ENCODE measurements at places on chromosomes 2 and 18.

DNA sequence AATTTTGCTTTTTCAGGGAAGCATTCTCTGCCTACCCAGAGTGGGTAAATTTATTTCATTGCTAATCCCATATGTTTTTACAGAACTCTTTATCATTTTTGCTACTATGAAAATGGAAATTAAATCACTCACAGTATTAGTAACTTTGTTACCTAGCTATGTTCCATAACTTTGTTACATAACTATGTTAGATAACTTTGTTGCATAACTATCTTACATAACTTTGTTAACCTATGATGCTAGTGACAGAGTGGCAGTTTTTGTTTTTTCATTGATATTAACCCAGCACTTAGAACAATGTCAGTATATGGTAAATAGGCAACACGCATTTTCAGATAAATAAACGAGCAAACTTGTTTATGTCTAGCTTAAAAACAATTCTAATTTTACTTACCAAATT, 286.6 kb downstream of the LRP1B start:
- no peak for DNase-seq

- DNase-seq: no peak
Measured at GRCh38 chr2:223262946-223263345, 211.0 kb downstream of the KCNE4 start.

DNA sequence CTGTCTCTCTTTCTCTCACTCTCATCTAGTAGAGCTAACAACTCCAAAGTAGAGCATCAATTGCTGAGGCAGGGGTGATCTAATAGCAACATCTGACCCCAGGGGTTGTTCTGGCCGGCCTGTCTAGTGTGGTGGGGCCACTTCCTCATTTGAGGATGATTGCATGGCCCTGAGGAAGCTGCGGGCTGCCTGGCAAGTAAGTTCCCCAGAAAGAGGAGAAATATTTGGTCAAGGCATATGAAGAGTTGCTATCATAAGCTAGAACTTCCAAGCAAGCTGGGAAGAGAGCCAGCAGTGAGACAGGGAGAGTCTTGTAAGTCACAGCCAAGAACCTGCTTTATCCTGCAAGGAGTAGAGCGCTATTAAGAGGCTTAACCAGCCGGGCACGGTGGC, 50.8 kb upstream of the TMEM87B start:
- peak; percentile 75 for DNase-seq

GRCh38 chr18:36302676-36303075, 5.2 kb downstream of the FHOD3 start:
- DNase-seq: no peak

- DNase-seq: no peak
Measured at GRCh38 chr2:181566334-181567032, 90.4 kb downstream of the CERKL start.

DNA sequence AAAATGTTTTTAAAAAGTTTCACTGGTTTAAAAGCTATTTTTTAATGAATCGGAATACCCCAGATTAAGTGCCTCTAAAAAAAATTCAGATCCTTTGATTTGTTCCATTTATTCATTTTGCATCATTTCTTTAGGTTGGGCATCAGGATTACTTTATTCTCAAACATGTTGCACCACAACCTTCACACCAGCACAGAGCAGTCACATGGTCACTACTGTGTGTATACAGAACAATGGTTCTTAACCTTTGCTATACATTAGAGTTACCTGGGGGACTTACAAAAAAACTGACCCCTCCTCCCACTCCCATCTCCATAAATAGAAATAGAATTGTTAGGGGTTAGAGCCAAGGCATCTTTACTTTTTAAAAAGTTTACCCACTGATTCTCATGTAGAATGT, 218.2 kb downstream of the AGPS start:
- no peak for DNase-seq

DNA sequence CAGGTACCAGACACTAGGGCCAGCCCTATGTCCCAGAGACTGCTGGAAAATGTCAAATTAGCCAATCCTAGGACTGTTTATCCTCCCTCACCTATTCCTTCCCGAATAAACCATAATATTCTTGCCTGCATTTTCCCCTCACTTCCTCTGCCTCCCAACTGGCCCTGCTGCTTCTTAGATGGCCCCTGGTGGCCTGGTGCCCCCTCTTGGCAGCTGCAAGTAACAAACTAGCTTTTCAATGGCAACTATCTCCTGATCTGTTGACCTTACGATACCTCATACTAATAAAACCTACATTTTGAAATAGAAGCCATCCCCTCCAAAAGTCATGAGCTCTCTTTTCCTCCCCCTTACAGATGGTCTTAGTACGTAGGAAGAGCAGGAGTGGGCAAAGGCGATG, 132.0 kb downstream of the ALPK2 start:
- no peak for DNase-seq

GRCh38 chr2:230473378-230473777, 57.4 kb downstream of the SP100 start:
- DNase-seq: no peak

- DNase-seq: no peak
Measured at GRCh38 chr2:47109007-47109375, 46.1 kb downstream of the STPG4 start.

GRCh38 chr2:73832930-73833329, 4.2 kb downstream of the STAMBP start:
- no peak for DNase-seq

DNA sequence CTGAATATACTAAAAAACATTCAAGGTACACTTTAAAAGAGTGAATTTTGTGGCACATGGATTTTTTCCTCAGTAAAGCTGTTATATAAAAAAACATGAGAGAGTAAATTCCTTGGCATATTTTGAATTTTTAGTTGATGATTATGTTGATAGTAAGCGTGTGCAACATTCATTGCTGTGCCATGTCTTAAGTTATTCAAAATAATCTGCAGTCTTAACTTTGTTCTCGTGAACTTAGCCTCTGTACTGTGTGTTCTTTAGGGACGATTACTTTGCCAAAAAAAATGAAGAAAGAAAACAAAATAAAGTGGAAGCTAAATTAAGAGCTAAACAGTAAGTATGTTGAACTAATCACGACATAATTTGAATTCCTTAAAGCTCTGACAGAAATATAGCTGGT, 9.6 kb downstream of the SSB start:
- no peak for DNase-seq

- peak; percentile 23 for DNase-seq
Measured at GRCh38 chr2:110674620-110675555, 3.0 kb downstream of the BUB1 start.

GRCh38 chr2:31256611-31257382, 22.8 kb downstream of the EHD3 start:
- no peak for DNase-seq

DNA sequence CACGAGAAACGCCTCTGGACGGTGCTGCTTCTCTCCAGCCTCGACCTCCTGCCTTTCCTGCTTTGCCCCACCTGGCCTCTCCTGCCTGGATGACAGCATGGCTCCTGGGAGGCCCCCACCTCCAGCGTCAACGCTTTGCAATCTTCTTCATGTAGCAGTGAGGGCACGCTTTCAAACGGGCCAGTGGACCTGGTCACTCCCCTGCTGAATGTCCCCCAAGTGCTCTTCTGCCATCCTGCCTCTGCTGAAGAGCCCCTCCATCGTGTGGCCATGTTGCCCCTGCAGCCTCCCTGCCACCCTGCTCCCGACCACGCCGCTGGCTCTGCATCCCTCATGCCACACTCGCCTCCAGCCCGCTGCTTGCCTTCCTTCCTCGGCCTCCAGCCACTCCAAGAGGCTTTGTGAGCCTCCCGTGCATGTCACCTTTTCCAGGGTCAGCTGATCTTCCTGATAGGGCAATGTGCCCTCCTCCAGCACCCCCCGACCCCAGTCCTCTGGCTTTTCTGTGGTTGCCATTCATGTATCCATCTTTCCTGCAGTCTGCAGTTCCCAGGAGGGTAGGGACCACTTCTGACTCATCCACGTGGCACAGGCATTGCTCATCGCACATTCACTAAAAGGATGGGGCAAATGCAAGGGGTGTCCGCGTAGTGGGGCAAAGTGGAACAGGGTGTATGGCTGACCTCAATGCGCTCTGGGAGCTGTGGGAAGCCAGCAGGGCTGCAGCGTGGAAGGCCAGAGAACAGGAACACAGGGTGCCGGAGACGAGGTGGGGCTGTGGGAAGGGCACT, 268.8 kb downstream of the TWIST2 start:
- no peak for DNase-seq

DNA sequence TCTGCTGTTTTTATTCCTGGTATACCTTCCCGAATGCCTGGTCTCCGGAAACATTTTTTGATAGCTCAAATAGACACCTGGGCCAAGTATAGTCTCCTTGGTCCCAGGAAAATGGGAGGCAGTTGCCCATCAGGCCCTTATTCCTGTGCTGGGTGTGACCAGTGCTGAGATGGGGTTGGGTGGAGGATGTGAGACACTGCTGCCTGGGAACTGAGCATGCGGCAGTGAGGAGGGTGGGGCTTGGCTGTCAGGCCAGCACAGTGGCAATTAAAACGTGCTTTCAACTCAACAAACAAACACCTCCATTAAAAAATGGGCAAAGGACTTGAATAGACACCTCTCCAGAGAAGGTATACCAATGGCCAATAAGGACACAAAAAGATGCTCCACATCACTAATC, 12.5 kb downstream of the KLHL29 start:
- no peak for DNase-seq

DNA sequence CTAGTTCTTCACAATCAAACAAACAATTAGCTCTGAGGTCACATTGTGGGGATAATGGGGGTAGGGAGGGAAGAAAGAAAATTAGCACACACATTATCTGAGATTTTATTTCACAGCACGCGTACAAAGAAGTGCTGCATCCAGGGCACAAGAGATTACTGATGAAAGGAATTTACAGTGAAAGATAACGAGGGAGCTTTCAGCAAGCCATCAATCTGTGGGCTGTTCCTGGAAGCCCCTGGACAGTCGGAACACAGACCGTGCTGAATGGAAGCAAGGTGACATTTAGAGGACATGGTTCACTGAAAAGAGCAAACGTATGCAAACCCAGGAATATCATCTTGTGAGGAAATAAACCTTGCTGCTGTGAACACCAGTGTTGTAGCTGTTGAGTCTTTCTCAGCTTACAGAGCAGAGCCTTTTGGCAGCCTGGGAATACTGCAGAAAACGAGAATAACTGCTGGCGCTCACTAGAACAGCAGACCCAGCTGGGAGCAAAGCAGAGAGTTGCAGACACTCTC, 63.2 kb downstream of the SCG2 start:
- DNase-seq: no peak

DNA sequence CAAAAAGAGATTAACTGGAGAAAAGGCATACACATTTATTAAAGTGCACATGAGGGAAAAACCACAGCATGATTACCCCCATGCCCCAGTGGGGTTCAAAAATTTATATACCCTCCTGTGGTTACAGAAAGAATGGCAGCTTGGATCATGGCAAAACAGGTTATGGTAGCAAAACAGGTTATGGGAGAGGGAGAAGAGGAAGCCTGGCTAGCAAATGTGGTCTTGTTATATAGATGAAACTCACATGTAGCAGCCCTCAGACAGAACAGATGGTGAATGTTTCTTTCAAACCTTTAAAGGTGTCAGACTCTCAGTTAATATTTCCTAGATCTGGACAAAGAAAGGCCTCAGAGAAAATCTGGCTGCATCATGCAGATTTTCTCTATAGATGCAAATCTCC, 178.2 kb upstream of the ZC3H15 start:
- no peak for DNase-seq

DNA sequence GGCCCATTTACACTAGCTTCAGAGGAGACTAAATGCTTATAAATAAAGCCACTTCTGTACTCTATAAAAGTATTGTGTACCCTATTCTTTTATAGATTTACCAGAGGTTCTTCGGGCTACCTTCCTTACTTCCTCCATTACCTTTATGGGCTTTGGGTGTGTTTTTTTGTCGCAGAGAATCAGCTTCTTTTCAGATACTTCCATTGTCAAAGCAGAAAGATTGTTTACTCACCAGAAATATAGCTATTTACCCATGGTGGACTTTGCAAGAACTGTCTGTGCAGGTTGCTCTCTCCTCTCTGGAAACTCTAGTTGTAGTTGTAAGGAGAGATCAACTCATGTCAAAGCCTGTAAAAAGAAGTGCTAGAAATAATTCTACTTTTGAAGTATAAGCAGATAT, 14.8 kb downstream of the CCDC121 start:
- no peak for DNase-seq

GRCh38 chr18:74589021-74589420, 8.6 kb upstream of the ZNF407 start:
- no peak for DNase-seq

DNA sequence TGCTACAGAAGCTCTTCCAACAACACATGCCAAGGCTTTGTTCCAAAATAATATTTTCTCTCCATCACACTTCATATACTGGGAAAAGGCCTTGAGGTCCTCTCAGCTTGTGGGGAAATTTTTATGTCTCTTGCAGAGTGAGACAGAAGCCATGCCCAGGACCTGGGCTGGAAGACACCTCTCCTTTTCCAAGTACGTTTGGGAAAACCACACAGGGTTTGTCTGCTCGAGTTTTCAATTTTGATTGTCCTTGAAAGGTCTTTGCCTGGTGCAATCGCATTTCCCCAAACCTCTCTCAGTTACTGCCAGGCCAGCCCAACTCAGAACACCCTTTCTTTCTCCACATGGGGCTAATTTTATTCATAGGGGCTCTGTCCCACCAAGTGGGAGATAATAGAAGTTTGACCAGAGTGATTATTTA, 272.2 kb downstream of the OSR1 start:
- DNase-seq: no peak

- DNase-seq: peak; percentile 73
Measured at GRCh38 chr2:25328152-25329085, 13.3 kb downstream of the DNMT3A start.

DNA sequence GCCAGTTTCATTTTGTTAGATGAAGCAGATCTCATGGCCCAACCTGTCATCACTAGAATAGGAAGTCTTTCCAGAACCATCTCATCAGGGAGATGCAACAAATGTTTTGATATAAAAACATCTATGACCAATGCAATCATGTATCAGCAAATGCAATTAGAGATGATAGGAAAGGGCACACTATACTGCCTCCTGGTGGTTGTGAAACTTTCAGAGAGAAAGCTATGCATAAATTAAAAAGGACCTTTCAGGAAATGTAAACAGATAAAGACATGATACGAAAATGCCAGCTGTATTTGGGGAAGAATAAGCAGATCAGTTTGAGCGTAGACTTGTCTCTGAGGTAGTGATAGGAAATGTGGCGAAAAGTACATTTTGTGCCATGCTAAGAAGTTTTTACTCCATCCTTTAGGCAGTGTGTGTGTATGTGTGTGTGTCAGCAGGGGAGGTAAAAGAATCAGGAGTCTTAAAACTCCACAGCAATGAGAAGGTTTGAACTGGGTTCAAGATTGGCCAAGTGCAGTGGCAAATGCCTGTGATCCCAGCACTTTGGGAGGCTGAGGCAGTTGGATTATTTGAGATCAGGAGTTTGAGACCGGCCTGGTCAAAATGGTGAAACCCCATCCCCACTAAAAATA, 479.3 kb downstream of the CPS1 start:
- no peak for DNase-seq

GRCh38 chr2:106030287-106031268, 163.5 kb downstream of the UXS1 start:
- peak; percentile 71 for DNase-seq

- no peak for DNase-seq
Measured at GRCh38 chr2:40400336-40400953, 51.4 kb downstream of the SLC8A1 start.

- no peak for DNase-seq
Measured at GRCh38 chr2:11263177-11263576, 81.3 kb downstream of the ROCK2 start.
